ENCODE measurements at places on chromosomes 6 and 20.

DNA sequence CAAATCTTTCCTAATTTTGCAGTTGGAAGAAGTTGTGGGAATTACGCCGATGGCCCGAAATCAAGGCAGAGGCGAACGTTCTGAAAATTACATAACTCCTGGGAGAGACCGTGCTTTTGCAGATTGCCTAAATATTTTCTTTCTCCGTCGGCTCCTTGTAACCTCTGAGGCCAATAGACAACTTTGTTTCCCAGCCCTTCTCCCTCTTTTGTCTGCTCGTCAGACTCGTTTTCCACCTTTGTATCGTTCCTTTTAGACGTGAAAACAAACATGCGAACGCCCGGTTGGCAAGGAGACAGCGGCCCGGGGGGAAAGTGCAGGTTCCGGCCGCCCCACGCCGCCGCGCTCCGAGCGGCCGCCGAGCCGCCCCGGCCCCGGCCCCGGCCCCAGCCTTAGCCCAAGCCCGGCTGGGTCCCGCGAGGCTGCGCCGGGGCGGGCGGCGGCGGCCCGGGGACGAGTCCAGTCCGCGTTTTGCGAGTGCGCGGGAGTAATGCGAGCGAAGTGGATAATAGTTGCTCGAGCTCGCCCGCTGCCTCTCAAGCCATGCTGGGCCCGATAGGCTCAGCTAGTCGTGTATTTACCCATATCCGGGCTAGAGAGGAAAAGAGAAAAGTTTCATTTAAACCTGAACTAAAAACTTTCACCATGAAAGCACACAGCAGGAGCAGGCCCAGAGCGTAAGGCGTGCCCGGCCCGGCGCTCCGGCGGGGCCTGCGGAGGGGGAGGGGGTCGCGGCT lies at the start of gene ARID1B:
ARID1B (plus strand) TSS at position 539 of the 737 bp plus-strand sequence. CDS start 303 bp downstream, outside the sequence.
- peak; percentile 42 for DNase-seq

DNA sequence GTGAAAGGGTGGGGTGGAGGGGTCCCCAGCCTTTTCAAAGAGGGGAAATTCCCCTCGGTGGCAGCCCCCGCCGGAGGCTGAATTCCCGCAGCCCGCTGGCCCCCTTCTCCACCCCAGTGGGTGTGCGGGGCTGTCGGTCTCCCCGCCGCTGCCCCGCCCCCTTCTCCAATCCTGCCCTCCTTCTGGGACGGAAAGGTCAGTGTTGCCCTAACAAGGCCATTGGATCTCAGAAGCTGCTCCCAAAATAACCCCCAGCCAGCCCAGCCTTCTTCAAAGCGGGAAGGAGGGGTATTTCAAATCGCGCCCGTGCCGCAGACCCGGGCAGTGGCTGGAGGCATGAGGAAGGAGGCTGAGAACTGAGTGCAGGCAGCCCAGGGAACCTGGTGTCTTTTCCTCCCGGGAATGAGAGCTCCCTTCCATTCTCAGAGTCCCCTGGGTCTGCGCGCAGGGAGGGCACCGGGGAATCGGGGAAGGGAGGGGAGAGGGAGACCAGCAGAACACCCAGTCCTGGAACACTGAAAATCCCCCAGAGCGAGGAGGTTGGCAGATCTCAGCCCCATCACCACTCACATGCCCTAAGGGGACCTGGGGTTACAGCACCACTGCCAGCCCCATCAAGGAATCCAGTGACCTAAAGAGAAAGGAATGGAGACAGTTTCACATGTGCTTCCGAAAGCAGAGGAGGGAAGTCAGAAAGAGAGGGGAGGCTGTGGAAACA lies at the start of gene JPH2:
JPH2 (minus strand) TSS at position 135 of the 718 bp plus-strand sequence. CDS start 483 bp downstream, outside the sequence.
- DNase-seq = no peak

DNA sequence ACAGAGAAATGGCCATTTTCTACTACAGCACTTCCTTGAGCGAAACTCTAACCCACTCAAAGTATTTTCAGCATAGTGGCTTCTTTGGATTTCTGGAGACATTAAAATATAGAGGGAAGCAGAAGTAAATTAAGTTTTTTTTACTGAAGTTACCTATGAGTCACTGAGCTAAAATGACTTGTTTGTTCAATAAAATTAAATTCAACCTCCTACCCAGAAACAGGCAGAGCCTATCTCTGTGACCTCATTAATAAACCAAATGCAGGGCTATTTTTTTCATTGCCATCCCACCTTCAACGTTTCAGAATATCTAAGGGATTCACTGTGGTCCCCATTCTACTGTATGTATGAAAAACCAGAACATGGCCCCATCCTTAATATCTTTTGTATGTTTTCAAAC lies 133.0 kb downstream of the MTFR2 start:
- DNase-seq = no peak

- no peak for DNase-seq
Measured at GRCh38 chr20:38730167-38730988, 6.1 kb downstream of the SLC32A1 start.

- DNase-seq = no peak
Measured at GRCh38 chr6:113388996-113389395, 468.1 kb upstream of the MARCKS start.

DNA sequence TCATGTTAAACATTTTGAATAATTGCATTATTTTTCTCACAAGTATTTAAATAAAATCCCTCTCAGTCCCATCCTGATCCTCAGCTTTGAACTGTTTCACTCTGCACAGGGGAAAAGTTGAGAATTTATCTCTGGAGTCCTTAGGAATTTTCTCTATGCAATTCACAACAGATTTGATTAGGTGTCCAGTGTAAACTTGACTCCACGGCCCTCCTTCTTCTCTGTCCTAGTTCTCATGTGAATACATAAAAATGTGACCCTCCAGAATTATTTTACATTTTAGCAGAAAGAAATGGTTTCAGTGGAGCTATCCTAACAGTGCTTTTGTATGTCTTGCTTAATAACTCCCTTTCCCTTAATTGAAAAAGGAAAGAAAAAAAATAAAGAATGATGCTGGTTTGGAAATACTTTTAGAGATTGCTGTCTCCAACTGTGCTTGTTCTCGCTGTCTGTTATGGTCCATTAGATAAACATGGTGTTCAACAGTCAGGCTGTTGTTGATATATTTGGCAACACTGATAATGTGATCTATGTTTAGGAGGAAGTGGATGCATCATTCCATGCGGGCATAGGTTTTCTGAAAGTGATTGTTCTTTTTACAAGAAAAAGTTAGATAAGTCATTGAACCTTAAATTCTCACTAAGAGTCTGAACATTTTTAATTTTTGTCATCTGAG lies 599.4 kb upstream of the CITED2 start:
- DNase-seq = no peak

DNA sequence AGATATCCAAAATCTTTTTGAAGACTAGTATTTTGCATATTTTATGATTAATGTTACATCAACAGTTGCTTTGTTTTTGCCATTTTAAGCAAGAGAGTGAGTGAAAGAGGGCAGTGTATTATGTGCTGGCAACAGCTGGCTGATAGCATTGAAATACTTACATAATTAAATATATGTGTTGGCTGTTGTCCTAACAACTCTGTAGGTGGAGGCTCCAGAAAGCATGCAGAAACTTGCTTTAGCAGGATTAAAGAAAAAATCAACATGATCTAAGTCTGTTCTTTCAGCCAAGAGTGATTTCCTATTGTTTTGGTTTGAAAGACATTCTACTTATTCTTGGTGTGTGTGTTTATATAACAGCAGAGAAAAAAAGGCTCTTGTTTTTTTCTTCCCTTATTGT lies 127.5 kb downstream of the CDKAL1 start:
- no peak for DNase-seq

GRCh38 chr6:8000636-8001035 lies 63.6 kb downstream of the BLOC1S5 start:
- no peak for DNase-seq

DNA sequence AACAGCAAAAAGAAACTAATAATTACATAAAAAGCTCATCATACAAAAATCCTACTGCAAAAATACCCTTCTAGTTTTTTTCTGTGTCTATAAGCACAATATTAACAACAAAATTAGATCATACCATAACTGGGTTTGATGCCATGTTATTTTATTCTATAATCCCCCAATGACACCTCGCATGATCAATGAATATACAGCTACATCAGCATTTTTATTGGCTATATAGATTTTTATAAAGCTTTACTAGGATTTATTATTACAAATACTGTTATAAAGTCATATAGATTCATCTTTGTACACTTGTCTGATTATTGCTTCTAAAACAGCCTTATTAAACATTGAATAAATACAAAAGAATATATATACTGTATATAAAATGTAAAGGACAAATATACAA lies 45.1 kb upstream of the GLP1R start:
- no peak for DNase-seq

DNA sequence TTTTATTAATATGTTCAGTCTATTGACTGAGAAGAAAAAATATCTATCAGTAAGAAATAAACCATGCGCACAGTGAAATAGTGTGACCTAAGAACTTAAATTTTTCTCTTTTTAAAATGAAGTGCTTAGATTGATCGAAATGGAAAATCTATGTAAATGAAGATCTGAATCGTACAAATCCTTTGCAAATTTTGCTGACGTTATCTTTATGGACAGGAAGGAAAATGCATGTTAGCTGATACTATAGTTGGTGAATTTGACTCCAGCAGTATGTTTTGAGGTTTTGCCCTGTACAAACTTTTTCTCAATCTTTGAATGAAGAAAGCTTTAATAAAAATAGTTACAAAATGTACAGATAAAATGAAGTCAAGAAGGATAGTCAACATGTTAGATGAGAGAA lies 82.9 kb downstream of the NRN1 start:
- no peak for DNase-seq

- no peak for DNase-seq
Measured at GRCh38 chr6:11429577-11429976, 108.0 kb upstream of the TMEM170B start.

GRCh38 chr6:20922743-20923142 lies 388.5 kb downstream of the CDKAL1 start:
- DNase-seq = no peak

GRCh38 chr20:43749734-43750294 lies 23.0 kb upstream of the GTSF1L start:
- DNase-seq = peak; percentile 70

DNA sequence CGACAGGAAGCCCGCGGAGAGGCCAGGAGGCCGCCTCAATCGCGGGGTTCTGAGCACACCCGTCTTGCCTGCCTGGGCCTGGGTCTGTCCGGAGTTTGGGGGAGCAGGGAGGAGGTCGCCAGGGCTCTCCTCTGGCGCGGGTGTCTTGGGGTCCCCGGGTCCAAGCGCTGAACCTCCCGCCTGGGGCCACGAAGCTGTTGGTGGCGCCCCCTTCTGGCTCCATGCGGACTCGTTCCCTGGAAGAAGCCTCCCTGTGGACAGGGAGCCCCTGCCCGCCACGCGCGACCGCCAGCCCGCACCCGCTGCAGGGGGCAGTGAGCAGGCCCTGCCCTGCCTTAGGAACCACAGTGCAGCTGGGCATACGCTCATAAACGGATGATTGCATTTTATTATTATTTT lies 44.7 kb downstream of the MCUR1 start:
- DNase-seq = no peak

DNA sequence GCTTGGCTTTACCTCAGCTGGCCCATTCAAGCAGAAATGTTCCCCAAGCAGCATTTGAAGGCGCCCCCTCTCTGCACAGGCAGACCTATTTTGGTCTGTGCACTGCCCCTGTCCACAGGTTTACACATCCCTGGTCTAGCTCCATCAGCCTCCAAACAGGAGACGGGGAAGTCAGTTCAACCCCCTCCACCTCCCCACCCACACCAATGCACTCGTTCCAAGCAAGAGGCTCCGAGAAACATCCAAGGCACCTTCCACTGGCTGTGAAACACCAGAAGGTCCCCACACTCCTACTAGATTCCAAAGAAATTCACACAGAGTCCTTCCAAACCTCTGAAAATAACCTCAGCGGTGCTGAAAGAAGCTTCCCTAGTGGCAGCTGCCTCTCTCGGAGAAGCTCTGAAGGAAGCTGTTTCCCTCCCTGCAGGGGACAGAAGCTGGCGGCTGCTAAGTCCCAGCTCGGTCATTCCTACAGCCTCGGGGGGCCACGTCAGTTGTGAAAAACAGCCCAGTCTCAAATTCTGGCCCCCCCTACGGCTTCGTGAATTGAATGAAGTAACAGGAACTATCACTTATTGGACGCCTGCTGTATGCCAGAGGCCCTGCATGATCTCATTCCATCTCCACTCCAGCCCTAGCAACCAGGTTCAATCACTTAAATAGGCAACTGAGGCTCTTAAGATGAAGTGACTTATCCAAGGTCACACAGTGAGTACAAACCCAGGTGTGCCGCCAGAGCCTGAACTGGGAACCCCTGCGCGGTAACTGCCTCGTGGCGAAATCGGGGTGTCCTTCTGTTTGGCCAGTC lies 815 bp downstream of the SPATA2 start:
- no peak for DNase-seq

DNA sequence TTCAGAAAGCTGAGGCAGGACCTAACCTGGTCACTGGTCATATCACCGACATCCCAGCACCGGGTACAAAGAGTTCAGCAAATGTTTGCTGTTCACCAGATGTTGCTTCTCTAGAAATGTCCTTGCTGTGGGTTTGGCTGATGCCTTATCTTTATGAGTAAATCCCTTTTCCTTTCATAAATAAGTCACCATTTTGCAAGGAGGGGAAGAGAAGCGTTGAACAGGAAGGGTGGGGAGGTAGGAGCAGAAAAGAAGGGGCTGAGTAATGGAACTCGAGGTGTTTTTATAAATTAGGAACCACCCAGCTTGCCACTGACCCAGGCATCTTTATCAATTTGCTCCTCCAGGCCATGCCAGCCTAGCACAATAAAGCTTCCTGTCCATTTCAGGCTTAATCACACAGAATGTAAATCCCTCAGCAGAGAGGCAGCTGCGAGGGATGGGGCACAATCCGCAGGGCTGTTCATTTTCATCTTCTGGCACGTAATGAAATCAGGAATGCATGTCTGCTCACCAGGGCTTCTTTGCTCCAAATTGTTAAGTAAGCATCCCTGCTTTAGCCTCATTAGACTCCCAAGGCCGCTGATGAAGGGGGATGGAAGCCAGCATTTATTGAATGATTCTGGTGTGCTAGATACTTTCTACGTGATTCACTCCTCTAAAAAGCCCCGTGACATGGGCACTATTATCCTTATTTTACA lies 371.9 kb upstream of the CHD6 start:
- DNase-seq = no peak

DNA sequence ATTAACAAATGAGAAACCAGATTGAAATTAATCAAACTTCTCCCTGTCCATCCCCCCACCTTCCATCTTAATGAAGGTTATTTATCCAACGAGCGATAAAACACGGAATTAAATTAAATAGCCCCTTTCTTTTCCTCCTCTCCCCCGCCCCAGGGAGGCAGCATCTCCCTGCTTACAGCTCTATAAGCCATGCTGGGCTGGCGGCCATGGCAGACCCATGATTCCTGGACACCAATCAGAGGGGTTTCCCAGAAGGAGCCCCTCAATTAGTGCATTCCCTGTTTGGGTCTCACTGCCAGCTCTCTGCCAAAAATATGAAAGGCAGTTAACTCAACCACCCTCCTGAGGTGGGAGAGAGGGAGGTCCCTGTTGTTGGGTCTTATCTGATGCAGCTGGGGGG lies 33.8 kb downstream of the GRM4 start:
- DNase-seq = no peak

GRCh38 chr6:44056392-44057237 lies 70.6 kb downstream of the MRPL14 start:
- no peak for DNase-seq

All from NCI-H510A treated with DMSO at 0.1 percent for 48 hours (cell line).